ENCODE measurements at places on chromosomes 4 and X.

- H3K4me1 ChIP-seq: peaks cover 20% of the 10 kb centered on the region
- H3K27ac ChIP-seq: peak within 1 kb of the TSS; percentile 97
- peak within 1 kb of the TSS; percentile 95 for H3K4me3 ChIP-seq
- DNase-seq: no peak
These were observed at the start of gene SPATA18 for GRCh38 chr4:52051213-52051614. TSS of gene SPATA18 (plus strand) at chr4:52051304. CDS start at chr4:52051705, 401 bp downstream.

GRCh38 chrX:149383852-149384251 is 121.3 kb downstream of the IDS start:
- H3K4me1 ChIP-seq: no peaks in the 10 kb centered on the region
- no peaks in the 10 kb centered on the region for H3K36me3 ChIP-seq
- H3K4me3 ChIP-seq: no peak overlapping the region
- DNase-seq: no peak
- H3K27me3 ChIP-seq: no peaks in the 10 kb centered on the region
- no peak overlapping the region for H3K27ac ChIP-seq

- H3K27me3 ChIP-seq: no peaks in the 10 kb centered on the region
- no peak for DNase-seq
- H3K36me3 ChIP-seq: peaks cover 29% of the 10 kb centered on the region
- H3K4me1 ChIP-seq: peaks cover 59% of the 10 kb centered on the region
These were observed 128.1 kb downstream of the PTTG2 start for GRCh38 chr4:38088321-38088720.

- H3K4me1 ChIP-seq: no peaks in the 10 kb centered on the region
- H3K27ac ChIP-seq: no peak overlapping the region
- no peaks in the 10 kb centered on the region for H3K36me3 ChIP-seq
- DNase-seq: no peak
- H3K4me3 ChIP-seq: no peak overlapping the region
- no peaks in the 10 kb centered on the region for H3K27me3 ChIP-seq
These were observed 153.7 kb upstream of the BMP3 start for GRCh38 chr4:80876810-80877209.

DNA sequence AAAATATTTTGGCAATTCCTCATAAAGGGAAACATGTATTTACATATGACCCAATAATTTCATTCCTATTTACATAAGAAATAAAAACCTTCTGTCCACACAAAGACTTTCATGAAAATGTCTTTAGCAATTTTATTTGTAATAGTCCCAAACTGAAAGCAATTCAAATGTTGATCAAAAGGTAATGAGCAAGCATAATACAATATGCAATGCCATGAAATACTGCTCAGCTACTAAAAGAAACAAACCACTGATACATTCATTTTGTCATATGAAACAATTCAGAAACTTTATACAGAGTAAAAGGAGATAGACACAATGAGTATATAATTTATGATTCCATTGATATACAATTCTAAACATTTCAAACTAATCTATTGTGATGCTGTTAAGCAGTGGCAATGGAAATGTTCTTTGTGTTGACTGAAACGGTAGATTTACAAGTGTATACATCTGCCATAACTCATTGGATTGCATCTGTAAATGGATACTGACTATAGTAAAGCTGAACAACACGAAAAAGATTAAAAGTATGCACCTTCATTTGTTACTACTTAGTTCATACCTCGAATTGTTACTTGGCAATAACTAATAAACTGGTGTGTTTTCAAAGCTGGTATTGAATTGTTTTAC is 335.6 kb downstream of the GASK1B start:
- H3K4me1 ChIP-seq: peaks cover 22% of the 10 kb centered on the region
- H3K27me3 ChIP-seq: no peaks in the 10 kb centered on the region
- DNase-seq: no peak
- no peak overlapping the region for H3K27ac ChIP-seq
- H3K4me3 ChIP-seq: no peak overlapping the region
- no peaks in the 10 kb centered on the region for H3K36me3 ChIP-seq

DNA sequence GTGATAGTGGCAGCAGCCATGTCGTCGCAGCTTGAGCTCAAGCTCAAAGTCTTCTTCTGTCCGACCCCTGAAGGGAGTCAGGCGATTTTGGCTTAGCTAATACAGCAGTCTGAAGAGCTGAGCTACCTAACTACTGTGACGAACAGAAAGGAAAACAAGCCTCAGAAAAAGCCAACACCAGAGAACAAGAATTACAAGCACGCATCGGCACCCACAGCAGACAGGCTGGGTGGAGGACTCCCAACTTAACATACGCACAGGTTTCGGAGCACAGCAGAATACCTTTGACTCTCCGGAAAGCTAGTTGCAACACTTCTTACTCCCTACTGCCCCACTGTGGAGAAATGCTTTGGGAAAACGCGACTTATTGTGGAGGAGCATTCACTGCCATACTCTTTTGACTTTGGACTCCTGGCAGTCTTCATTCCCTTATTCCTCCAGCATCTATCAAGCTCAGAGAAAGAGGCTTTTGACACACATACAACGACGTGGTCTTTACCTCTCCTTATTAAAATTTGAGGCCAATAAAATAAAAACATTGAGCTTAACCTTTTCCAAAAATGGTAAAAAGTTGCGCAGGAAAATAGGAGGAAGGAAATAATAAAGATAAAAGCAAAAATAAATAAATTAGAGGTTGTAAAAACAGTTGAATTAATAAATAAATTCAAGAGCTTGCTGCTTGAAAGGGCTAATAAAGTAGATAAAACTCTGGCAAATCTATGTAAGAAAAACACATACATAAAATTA is 41.3 kb upstream of the GPC3 start:
- no peak for DNase-seq
- peak overlapping the region; percentile 79 for H3K4me3 ChIP-seq
- no peaks in the 10 kb centered on the region for H3K36me3 ChIP-seq
- H3K27me3 ChIP-seq: peaks cover 3% of the 10 kb centered on the region
- peak overlapping the region; percentile 80 for H3K27ac ChIP-seq
- H3K4me1 ChIP-seq: peaks cover 9% of the 10 kb centered on the region

DNA sequence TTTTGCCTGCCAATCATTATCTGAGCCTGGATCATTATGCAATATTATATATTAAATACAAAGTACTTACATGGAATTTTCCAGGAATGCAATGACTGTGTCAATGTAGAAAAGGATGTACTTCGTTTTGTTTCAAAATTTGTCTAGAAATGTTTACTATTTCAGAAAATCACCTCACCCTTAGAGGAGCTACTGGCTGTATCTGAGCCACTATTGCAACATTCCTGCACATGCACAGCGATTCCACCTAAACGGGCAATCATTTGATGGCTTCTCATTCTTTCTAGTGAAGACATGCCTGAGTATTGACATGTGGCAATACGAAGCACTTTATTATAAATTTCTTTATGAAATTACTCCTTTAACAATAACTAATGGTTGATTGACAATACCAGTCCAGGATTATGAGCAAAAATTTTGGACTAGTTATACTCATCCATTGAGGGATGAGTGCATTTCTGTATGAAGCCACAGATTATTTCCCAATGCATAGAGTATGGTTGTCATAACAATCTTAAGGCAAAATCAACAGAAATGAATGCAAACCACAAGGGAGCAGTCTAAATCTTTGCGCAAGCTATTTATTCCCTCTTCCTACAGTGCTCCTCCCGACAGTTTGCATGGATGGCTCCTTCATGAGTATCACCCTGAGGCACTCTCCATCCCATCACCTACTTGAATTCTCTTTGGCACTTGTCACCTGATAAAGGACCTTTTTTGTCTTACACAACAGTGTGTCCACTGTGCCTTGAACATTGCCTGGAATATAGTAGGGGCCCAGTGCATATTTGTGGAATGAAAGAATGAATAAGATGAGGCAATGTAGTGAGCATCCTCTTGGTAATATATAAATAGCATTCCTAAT is 35.8 kb upstream of the MMAA start:
- H3K4me3 ChIP-seq: no peak overlapping the region
- H3K27me3 ChIP-seq: peaks cover 10% of the 10 kb centered on the region
- no peaks in the 10 kb centered on the region for H3K36me3 ChIP-seq
- no peak for DNase-seq
- no peak overlapping the region for H3K27ac ChIP-seq

DNA sequence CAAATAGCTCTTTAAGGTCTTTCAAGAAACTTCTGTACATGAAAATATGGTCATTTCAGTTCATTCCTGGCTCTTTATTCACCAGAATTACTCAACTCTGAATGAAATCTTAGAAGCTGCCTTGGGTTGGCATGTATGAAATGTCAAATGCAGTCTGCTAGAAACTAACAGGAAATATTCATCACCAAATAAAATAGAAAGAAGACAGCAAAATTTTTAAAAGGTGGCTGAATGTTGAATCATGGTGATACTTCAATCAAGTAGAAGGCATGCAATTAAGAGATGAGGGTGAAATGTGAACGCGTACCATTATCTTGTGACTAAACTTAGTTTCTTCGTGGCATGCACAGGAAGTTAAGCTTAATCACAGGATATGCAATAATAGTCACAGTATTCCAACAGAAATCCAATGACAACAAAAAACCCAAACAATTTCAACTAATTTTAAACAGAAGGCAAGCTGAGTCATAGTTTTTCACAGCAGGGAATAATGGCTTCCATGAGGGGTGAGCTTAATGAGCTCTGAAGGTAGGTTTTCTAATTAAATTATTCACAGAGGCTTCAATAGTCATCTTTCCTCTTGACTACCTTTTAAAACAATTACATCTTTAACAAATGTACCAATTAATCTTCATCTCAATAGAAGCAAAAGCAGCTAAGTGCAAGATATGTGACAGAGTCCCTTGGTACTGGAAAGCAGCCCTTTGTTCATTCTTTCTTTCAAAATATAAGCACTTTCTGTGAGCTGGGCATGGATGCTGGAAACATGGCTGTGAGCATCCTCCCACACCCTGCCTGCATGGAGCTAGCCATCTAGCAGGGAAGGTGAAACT is 44.5 kb downstream of the SCFD2 start:
- H3K36me3 ChIP-seq: no peaks in the 10 kb centered on the region
- H3K27me3 ChIP-seq: no peaks in the 10 kb centered on the region
- peaks cover 20% of the 10 kb centered on the region for H3K4me1 ChIP-seq
- H3K4me3 ChIP-seq: no peak overlapping the region
- H3K27ac ChIP-seq: peak overlapping the region; percentile 55
- no peak for DNase-seq

GRCh38 chr4:36138220-36138619 is 106.1 kb downstream of the ARAP2 start:
- H3K27ac ChIP-seq: peak overlapping the region; percentile 0
- no peaks in the 10 kb centered on the region for H3K4me1 ChIP-seq
- no peaks in the 10 kb centered on the region for H3K27me3 ChIP-seq
- H3K36me3 ChIP-seq: peaks cover 5% of the 10 kb centered on the region
- DNase-seq: no peak

DNA sequence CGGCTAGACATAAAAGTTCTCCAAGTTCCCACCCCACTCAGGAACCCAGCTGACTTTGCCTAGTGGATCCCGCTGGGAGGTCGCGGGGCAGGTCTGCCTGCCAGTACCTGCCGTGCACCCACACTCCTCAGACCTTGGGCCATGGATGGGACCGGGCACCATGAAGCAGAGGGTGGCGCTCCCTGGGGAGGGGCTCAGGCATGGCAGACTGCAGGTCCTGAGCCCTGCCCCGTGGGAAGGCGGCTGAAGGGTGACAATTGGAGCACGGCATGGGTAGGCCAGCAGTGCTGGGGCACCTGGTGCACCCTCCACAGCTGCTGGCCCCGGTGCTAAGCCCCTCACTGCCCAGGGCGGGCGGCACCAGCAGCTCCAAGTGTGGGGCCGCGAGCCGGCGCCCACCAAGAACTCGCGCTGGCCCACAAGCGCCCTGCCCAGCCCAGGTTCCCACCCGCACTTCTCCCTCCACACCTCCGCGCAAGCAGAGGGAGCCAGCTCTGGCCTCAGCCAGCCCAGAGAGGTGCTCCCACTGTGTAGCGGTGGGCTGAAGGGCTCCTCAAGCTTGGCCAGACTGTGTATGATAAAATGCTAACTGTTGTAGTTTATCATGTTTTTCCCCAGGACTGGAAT is 63.1 kb downstream of the UGT2A2 start:
- H3K27me3 ChIP-seq: no peaks in the 10 kb centered on the region
- no peak for DNase-seq
